ENCODE measurements at places on chromosomes 12 and 14. TPM values are rescaled to one million over a fixed set of nuclear protein-coding genes. Genes with fewer than 3 reads are reported as not detected.

DNA sequence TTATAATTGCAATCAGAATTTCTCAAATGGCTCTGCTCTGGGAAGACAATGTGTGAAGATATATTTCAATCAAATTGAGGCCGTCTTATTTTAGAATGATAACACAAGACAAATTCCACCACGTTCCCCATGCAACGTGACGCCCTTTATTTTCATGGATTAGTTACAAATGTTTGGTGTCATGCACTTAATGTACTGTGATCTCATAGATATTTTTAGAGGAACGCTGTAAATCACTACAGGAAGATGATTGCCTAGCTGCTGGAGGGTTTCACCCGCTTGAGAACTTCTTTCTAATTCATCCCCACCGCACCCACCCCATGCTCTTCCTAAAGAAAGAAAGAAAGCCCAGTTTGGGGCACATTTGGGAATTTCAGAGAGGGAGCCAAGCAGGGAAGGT lies 117.2 kb downstream of the PLXNC1 start:
- DNase-seq, result no peak
- H3K27ac ChIP-seq, result no peak overlapping the region
- H3K27me3 ChIP-seq, result no peaks in the 10 kb centered on the region
- H3K4me3 ChIP-seq, result no peak overlapping the region
- peaks cover 23% of the 10 kb centered on the region for H3K4me1 ChIP-seq
- no peaks in the 10 kb centered on the region for H3K36me3 ChIP-seq

- peak overlapping the region; percentile 91 for H3K27ac ChIP-seq
- peak; percentile 3 for DNase-seq
- no peak overlapping the region for H3K4me3 ChIP-seq
- H3K36me3 ChIP-seq, result peaks cover 10% of the 10 kb centered on the region
- H3K4me1 ChIP-seq, result peaks cover 79% of the 10 kb centered on the region
- H3K27me3 ChIP-seq, result no peaks in the 10 kb centered on the region
Measured at GRCh38 chr12:47814539-47815170, 5.0 kb downstream of the HDAC7 start.

- H3K4me1 ChIP-seq, result peaks cover 6% of the 10 kb centered on the region
- no peak overlapping the region for H3K4me3 ChIP-seq
- no peaks in the 10 kb centered on the region for H3K36me3 ChIP-seq
- DNase-seq, result no peak
- no peaks in the 10 kb centered on the region for H3K27me3 ChIP-seq
- H3K27ac ChIP-seq, result no peak overlapping the region
Measured at GRCh38 chr12:67937822-67938221, 51.4 kb upstream of the IFNG-AS1 start.

The PAX9 gene
- total RNA-seq, result not detected

The DHH gene
- not detected for total RNA-seq

- H3K27me3 ChIP-seq, result no peaks in the 10 kb centered on the region
- no peak for DNase-seq
- no peak overlapping the region for H3K4me3 ChIP-seq
- no peaks in the 10 kb centered on the region for H3K36me3 ChIP-seq
- peak overlapping the region; percentile 95 for H3K27ac ChIP-seq
Measured at GRCh38 chr12:89731089-89731488, 22.5 kb upstream of the ATP2B1 start.

DNA sequence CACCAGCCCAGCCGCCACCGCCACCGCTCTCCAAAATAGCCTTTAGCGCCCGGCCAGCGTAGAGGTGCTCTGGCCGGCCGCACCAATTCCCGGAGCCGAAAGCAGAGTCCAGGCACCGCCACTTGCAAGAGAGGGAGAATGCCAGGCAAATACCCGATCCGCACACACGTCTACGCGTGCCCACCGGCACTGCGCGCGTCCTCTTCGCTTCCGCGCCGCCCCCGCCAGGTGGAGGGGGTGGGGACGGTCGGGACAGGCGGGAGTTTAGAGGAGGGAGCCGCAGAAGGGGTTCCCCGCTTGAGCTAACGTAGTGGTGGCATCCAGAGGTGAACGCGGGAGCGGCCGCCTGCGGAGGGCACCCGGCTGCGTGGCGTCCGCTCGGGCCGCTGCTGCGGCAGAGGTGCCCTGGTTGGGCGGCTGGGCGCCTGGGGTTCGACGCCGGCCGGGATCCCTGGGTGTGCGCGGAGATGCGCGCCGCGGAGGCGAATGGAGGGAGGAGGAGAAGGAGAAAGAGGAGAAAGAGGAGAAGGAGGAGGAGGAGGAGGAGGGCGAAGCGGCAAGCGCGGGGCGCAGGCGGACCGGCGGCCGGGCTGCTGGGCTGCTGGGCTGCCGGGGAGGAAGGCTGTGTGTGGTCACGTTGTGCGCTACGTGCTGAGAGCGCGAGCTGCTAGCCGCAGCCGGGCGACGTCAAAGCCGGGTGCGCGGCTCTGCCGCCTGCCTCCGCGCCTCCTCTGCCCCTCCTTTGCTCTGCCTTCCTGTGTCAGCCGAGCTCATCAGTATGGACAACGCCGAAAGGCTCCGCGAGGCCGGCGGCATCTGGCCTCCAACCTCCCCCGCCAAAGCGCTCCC lies at the start of gene MDGA2:
Gene MDGA2 (minus strand): TSS at position 140 of the 849 bp plus-strand sequence.
- no peak within 1 kb of the TSS for H3K4me3 ChIP-seq
- H3K27me3 ChIP-seq, result peaks cover 18% of the 10 kb centered on the region
- H3K36me3 ChIP-seq, result no peaks in the 10 kb centered on the region
- H3K4me1 ChIP-seq, result no peaks in the 10 kb centered on the region
- no peak within 1 kb of the TSS for H3K27ac ChIP-seq
- DNase-seq, result peak; percentile 72

GRCh38 chr12:43009846-43010240 lies 420.3 kb upstream of the PRICKLE1 start:
- H3K4me3 ChIP-seq, result no peak overlapping the region
- no peak overlapping the region for H3K27ac ChIP-seq
- H3K36me3 ChIP-seq, result no peaks in the 10 kb centered on the region
- H3K4me1 ChIP-seq, result no peaks in the 10 kb centered on the region
- H3K27me3 ChIP-seq, result no peaks in the 10 kb centered on the region
- no peak for DNase-seq

DNA sequence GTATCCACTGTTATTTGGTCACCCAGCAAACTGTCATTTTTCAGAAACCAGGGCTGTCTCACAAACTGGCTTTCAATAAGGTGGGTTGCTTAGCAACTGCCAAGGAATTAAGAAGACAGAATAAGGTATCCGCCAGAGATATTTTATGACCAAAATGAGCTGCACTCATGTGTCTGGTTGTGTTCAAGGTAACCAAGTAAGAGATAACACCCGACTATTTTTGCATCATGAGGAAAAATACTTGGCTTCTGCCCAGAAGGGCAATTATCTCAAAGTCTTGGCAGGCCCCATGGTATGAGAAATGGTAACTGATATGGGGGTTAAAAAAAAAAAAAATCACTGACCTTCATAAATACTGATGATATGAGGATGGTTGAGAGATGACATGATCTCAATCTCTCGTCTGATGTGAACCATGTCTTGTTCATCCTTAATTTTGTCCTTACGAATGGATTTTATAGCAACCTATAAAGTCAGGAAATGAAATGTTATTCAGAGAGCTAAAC lies 32.6 kb downstream of the NUAK1 start:
- no peak overlapping the region for H3K27ac ChIP-seq
- H3K4me3 ChIP-seq, result no peak overlapping the region
- DNase-seq, result no peak
- peaks cover 9% of the 10 kb centered on the region for H3K36me3 ChIP-seq
- H3K27me3 ChIP-seq, result no peaks in the 10 kb centered on the region

DNA sequence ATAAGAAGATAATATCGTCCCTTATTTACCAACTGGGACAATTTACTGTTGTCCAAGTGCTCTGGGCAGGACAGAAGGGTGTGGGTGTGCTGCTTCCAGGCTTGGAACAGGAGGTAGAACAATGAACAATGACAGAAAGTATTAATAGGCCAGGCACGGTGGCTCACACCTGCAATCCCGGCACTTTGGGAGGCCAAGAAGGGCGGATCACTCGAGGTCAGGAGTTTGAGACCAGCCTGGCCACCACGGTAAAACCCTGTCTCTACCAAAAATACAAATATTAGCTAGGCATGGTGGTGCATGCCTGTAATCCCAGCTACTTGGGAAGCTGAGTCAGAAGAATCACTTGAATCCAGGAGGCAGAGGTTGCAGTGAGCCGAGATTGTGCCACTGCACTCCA lies 2.5 kb downstream of the IFI27 start:
- no peaks in the 10 kb centered on the region for H3K36me3 ChIP-seq
- DNase-seq, result no peak
- no peak overlapping the region for H3K4me3 ChIP-seq
- H3K4me1 ChIP-seq, result peaks cover 18% of the 10 kb centered on the region

GRCh38 chr14:101797856-101798255 lies 36.3 kb downstream of the PPP2R5C start:
- H3K4me1 ChIP-seq, result no peaks in the 10 kb centered on the region
- H3K4me3 ChIP-seq, result no peak overlapping the region
- DNase-seq, result no peak
- H3K36me3 ChIP-seq, result no peaks in the 10 kb centered on the region

The KRT83 gene
- total RNA-seq, result not detected

The SLIRP gene
- total RNA-seq, result 61.3 TPM

GRCh38 chr14:70032447-70032846 lies 153.2 kb downstream of the SMOC1 start:
- H3K36me3 ChIP-seq, result no peaks in the 10 kb centered on the region
- H3K27ac ChIP-seq, result no peak overlapping the region
- no peak overlapping the region for H3K4me3 ChIP-seq
- peaks cover 3% of the 10 kb centered on the region for H3K4me1 ChIP-seq
- no peaks in the 10 kb centered on the region for H3K27me3 ChIP-seq

The DCD gene
- not detected for total RNA-seq

DNA sequence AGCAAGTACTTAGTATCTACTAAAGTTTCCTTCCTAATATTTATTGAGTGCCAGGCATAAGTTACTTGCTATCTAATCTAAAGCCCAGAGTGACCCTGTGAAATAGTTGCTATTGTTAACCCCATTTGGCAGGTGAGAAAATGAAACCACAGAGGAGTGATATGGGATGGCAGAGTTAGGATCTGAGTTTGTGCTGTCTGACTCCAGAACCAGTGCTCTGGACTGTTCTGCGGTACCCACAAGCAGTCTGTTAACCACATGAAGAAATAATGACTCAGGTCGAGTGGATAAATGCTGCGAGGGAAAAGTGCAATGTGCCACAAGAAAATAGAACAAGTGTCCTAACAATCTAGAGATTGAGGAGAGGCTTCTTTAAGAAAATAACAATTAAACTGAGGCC lies 60.7 kb upstream of the GZMB start:
- H3K27me3 ChIP-seq, result peaks cover 2% of the 10 kb centered on the region
- no peak overlapping the region for H3K4me3 ChIP-seq
- no peak overlapping the region for H3K27ac ChIP-seq
- no peak for DNase-seq
- no peaks in the 10 kb centered on the region for H3K36me3 ChIP-seq
- no peaks in the 10 kb centered on the region for H3K4me1 ChIP-seq
